Motor neuron (in vitro differentiated cells): ENCODE measurements at places on chromosomes 3 and 15.

GRCh38 chr3:164550857-164551256 is 527.4 kb downstream of the SI start:
- ATAC-seq: no peak

GRCh38 chr3:150286390-150287147 is 121.5 kb upstream of the TSC22D2 start:
- ATAC-seq: peak; percentile 80

- no peak for ATAC-seq
Observed at GRCh38 chr3:13200946-13201345, 127.7 kb upstream of the IQSEC1 start.

DNA sequence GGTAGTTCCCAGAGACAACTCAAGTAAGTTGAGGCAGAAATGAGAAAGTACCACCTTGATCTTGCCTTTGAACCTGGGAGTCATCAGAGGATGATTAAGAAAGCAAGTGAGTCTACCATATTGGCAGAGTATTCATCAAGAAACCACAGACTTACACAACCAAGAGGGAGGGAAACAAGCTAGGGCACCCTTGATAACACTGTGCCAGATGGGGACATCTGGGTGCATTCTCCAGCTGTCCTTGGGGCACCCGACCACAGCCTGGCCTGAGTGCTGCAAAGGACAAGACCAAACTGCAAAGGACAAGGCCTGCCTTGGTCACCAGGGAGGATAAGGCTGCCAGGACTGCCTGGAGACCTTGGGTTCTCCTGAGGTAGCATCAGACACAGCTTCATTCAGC is 553.6 kb downstream of the EPHB1 start:
- no peak for ATAC-seq

DNA sequence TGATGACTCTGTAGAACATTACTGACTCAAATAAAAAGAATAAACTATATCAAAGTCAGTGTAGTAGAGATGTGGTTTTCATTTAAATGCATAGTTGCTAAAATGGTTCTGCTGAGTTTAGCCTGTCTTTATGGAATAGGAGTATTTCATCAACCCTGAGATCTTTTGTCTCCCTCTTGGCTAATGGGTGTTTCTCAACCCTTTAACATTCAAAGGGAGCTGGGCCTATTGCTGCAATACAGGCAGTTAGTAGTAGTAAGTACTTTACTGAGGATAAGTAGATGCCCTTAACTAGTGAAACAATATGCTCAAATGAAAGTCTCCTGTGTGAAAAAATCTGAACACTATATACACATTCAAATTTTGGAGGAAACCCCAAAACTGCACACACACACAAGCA is 184.7 kb upstream of the TTC14 start:
- ATAC-seq: no peak

- no peak for ATAC-seq
Observed at GRCh38 chr3:133521946-133522345, 51.5 kb upstream of the CDV3 start.

- ATAC-seq: no peak
Observed at GRCh38 chr15:37516621-37517020, 416.3 kb upstream of the MEIS2 start.

- no peak for ATAC-seq
Observed at GRCh38 chr3:147189016-147189415, 217.3 kb downstream of the ZIC4 start.

- no peak for ATAC-seq
Observed at GRCh38 chr3:17442332-17443049, 299.9 kb downstream of the TBC1D5 start.

DNA sequence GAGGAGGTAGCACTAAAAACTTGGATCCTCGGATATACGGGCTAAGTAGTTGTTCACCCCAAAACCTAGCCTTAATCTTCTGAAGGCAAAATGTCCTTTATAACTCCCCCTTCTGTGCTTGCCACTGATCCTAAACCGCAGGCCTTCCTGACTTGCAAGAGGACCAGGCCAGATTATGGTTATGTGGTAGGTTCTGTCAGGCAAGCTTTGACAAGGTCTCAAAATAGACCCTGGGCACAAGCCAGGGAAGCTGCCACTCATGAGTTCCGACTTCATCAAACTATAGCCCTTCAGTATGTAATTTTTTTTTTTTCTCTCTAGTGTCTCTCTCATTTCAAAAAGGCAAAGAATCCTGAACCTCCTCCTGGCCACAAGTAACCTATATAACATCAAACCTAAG is 3.2 kb downstream of the LRRFIP2 start:
- no peak for ATAC-seq

DNA sequence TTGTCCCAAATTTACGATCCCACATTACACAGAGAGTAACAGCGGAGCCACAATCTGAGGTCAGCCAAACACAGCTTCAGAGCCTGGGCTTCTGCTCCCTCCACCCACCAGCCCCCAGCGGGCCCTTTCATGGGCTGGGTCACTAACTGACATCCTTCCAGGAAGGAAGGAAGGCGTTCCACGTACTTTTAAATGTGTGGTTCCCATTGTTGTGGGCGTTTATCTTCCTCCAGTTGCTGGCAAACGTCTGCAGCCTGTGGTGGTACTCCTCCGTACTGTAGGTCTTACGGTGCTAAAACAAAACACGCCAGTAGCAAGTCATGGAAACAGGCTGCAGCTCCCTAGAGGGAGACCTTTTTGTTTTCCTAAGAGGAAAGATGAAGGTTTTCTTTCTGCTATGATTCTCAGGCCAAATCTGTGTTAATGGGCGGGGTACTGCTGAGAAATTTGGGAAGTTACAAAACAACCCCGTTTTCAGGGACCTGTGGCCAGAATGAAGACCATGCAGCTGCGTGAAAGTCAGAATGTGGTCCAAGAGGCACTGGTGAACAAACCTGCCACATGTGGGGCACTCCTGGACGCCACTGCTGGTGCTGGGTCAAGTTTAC is 7.6 kb downstream of the CTSH start:
- no peak for ATAC-seq
